ENCODE measurements at places on chromosomes 1 and 21.

GRCh38 chr1:232292818-232293217 lies 337.1 kb downstream of the SIPA1L2 start:
- no peak for DNase-seq

GRCh38 chr1:207414606-207415108 lies 39.5 kb upstream of the CR2 start:
- DNase-seq, result no peak

GRCh38 chr21:43611598-43612369 lies 47.5 kb downstream of the HSF2BP start:
- DNase-seq, result no peak

DNA sequence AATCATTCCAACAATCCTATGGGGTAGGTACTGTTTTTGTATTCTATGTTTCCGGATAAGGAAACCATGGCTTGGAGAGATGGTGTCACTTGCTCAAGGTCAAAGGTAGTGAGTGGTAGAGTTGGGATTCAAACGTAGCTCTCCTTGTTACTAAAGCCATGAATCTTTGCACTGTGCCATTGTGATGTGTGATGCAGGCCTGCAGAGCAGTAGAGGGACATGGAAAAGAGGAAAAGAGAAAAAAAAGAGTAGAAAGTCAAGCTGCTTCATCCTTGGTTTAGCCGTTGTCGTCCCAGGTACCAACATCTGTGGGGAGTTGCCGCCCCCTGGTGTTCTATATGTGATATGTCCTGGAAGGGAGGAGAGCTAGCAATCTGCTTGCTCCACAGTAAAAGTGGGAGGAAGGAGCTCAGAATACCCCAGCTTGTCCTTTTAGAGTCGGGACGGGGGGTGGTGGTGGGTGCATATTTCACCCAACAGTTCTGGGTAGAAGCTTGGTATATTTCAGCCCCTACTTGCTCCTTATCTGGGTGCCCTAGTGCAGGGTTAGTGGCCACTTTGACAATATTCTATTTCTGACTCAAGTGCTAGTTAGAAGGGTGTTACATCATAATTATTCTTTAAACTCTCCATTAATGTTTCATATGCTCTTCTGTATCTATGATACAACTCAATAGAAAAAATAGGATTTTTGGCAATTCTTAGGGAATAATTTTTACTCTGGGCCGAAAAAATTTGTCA lies 98.4 kb downstream of the EBNA1BP2 start:
- peak; percentile 54 for DNase-seq

DNA sequence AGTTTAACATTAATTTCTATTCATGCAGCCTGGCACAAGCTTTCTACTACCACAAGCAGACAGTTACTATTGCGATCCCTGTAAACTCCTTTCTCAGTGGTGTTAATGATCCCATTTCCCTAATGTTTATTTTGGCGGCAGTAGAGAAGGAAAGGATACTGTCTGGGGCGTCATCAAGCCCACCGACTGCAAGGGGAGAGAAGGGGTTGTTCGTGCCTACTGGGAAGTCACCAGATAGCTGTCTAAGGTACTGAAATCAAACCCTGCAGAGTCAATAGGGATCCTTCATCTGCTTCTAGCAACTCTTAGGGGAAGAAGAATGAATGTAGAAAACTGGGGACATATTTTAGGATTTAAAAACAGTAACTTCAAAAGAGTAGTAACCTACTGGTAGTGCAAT lies 95.2 kb upstream of the ADAR start:
- DNase-seq, result no peak

GRCh38 chr1:117930484-117930883 lies 945 bp downstream of the WDR3 start:
- DNase-seq, result no peak

GRCh38 chr1:42975561-42976225 lies 17.0 kb upstream of the SLC2A1 start:
- DNase-seq, result no peak

DNA sequence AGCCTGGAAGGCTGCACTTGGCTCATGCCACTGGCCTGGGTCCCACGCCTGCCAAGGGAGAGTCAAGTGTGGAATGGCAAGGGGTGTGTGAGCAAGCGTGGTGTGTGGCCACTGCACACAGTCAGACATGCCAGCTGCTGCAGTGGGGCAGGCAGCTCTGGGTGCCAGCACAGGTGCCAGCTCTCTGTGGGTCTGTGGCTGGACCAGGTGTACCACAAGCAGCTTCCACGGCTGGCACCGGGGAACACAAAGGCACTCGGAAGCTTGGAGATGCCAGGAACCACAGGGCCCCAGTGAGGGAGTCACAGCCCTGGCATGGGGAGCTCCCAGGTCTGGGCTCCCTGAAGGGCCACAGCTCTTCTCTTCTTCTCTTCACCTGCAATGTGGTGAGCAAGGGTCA lies 34.8 kb downstream of the ACTL8 start:
- DNase-seq, result no peak

DNA sequence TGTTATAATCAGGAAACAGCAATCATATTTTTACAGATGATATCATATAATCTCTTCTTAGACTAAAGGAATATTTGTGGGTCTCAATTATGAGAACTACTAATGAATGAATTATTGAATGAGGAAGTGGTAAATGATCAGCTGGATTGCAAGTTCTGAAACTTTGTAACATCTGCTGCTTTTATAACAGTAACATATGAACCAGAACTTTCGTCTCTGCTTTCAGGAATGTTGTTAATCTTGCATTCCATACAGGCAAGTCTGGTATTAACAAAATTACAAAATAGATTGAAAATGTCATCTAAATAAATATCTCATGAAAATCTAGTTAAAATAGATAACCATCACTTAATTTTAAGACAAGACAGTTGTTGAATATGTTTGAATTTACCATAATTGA lies 110.5 kb upstream of the COL11A1 start:
- DNase-seq, result no peak

- no peak for DNase-seq
Measured at GRCh38 chr1:2602866-2603520, 16.4 kb downstream of the PRXL2B start.

DNA sequence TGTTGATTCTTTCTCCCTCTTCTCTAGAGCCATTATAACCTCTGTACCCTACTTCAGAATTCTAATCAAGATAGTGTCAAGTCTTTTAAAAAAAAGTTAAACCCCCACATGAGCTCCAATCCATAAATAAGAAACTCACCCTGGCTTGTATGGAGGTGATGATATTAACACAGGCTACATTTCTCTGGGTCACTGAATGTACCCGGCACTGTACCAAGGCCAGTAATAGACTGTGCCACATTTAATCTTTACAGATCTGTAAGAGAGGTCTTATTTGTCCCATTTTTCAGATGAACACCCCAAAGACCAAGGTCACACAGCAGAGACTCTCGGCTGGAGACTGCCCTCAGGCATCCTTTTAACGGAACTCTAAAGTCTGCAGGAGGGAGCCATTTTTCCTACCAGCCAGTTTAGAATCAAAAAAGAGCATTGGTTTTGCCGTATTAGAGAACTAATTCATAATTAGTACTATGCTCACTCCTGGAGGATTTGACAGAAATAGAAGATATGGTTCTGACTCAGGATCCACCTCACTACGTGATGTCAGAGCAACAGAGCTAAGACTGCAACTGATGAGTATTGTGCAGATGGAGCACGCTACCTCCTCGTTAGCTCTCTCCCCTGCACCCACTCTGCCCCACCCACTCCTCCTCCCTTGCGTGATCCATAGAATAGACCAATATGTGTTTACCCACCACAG lies 217.2 kb upstream of the HOOK1 start:
- DNase-seq, result no peak

DNA sequence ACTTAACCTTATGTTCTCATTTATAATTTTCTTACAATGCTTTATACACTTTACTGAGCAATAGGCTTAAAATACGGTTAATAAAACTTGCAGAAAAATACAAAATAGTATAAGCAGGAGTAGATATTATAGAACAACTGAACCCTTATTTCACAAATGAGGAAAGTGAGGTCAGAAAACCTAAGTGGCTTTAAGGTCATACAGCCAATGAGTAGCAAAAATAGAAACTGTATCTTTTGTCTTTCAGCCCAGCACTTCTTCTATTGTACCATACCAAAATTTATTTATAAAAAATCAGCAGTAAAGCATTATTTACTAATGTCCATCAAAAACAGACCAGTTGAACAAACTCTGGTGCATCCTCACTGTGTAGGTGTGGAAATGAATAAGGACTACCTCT lies 11.6 kb downstream of the FBXO42 start:
- no peak for DNase-seq

- DNase-seq, result no peak
Measured at GRCh38 chr1:50930193-50930592, 29.9 kb downstream of the FAF1 start.

DNA sequence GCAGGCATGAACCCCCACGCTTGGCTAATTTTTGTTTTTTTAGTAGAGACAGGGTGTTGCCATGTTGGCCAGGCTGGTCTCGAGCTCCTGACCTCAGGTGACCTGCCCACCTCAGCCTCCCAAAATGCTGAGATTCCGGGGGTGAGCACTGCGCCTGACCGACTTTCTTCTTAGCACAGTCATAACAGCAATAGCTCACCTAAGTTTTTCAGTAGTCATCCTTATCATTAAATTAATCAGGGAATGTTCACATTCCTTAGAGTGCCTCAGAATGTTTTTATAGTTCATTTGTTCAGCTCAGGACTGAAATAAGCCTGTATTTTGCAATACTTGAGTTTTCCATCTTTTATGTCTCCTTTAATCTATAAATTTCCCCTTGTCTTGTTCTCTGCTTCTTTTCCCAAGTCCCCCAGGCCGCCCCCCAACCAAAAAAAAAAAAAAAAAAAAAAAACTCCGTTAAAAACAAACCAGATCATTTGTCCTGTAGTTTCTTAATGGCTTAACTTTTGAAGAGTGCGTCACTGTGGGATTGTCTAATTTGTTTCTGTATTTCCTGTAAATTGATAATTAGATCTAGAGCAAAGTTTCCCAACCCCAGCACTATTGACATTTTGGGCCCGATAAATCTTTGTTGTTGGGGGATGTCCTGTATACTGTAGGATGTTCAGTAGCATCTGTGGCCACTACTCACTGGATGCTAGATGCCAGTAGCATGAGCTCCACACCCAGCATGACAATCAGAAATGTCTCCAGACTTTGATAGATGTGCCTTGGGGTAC lies 120.7 kb downstream of the ITSN1 start:
- DNase-seq, result no peak

GRCh38 chr1:6108937-6109614 lies 63.4 kb downstream of the KCNAB2 start:
- no peak for DNase-seq

GRCh38 chr1:206097381-206097780 lies 19.8 kb downstream of the AVPR1B start:
- no peak for DNase-seq

DNA sequence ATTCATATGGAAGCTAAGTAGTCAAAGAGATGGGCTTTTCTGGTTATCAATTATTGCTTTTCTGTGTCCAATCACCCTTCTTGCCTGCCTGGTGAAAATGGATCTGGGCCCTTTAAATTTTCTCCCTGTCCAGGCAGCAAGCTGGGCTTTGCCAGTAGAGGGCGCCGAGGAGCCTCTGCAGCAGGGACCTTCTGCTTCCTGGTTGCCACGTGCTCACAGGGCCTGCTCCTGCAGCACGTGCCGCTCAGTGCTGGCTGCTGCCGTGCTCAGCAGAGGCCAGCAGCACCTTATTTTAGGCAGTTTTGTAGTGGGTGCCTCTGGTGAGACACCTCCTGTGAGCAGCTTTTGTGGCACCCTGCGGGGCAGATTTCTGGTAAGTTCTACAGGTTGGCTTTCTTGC lies 4.0 kb downstream of the ACTL8 start:
- no peak for DNase-seq

GRCh38 chr21:46634427-46634826 lies 1.0 kb upstream of the PRMT2 start:
- no peak for DNase-seq

DNA sequence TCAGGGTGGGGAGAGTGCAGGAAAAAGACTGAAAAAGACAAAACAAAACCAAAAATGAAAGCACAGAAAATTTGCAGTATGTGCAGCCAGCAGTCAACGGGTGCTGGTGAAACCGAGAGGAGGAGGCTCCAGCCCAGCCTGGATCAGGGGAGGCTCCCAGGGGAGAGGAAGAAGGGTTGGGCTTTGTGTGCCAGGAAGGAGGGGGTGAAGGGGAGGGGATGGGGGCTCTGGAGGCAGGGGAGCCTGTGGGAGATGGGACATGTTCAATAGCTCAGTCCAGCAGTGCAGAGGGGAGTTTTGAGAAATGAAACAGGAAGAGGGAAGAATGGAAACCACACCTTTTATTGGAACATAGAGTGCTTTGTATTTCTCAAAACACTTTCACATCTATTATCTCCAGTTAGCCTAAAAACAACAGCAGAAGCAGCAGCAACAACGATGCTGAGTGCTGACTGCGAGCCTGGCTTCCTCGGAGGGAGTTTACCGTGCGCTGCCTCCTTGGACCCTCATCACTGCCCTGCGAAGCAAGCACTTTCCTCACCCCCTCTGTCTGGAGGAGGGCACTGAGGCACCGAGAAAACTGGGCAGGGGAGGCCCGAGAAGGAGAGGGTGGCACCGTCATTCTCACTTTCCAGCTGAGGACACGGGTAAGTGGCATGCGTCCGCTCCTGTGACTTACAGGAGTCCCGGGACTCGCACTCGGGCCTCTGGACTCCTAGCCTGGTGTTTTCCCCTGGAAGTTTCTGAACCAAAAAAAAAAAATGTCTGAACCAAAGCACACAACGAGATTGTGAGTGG lies 62.9 kb downstream of the MDM4 start:
- DNase-seq, result no peak

DNA sequence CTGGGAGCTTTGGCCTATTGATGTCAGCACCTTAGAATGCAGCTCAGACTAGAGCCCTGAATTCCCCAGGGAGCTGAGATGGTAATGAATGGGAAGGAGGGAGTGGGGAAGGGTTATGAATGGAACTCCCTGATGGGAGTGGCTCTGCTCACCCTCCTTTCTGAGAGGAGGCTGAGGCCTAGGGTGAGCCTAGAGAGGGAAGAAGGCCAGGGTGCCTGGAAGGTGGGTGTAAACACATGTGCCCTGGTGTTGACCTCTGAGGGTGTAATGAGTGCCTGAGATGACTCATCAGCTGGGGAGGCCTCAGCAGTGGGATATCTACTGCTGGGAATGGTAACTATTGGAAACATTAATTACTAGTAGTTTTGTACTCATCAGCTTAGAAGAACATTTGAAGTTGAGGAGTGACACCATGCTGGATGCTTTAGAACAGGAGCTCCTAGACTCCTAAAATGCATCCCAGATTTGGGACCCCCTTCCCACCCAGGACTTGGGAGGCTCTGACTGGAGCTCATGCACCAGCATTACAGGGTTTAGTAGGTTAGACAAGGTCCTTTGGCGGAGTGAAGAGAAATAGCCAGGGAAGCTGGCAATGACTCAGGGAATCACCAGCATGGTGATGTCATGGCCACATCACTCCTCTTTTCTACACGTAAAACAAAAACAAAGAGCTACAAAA lies 16.0 kb upstream of the PIGV start:
- no peak for DNase-seq
